Stimulated activated CD4-positive, alpha-beta T cell treated with anti-CD3 and anti-CD28 coated beads, Interleukin-12 subunit alpha, Interleukin-12 subunit beta, amount 100 ng/mL, for 4 hours (primary cell): ENCODE measurements at places on chromosomes 2 and 18.

DNA sequence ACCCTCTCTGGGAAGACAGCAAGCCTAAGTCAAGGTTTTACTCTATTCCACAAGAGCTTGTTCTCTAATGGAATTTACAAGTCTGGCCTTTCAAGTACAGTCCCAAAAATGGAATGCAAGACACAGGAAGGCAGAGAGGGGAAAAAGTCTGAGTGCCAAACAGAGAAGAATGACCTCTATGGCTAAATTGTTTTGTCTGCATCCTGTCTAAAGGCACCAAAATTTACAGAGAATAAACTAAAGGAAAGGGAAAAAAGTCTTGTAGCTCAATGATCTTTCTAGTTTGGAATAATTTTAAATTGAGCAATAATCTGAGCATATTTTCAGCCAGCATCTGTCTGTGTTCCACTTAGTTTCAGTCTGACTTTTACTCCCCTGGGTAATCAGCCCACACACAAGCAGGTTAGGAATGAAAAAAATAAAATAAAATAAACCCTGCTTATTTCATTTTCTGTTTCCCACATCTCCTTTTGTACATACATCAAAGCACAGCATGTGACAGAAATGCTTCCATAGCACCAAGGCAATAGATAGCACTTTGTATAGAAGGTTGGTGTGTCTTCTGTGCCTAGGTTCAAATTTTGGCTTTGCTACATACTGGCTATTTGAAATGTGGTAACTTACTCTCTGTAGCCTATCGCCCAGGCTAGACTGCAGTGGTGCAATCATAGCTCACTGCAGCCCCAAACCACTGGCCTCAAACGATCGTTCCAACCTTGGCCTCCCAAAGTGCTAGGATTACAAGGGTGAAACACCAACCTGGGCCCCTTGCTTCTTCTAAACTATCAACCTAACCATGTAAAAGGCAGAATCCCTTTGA lies 105.1 kb downstream of the SLC8A1 start:
- DNase-seq = no peak

- DNase-seq = no peak
Measured at GRCh38 chr18:37361335-37362157, 204.1 kb downstream of the CELF4 start.

DNA sequence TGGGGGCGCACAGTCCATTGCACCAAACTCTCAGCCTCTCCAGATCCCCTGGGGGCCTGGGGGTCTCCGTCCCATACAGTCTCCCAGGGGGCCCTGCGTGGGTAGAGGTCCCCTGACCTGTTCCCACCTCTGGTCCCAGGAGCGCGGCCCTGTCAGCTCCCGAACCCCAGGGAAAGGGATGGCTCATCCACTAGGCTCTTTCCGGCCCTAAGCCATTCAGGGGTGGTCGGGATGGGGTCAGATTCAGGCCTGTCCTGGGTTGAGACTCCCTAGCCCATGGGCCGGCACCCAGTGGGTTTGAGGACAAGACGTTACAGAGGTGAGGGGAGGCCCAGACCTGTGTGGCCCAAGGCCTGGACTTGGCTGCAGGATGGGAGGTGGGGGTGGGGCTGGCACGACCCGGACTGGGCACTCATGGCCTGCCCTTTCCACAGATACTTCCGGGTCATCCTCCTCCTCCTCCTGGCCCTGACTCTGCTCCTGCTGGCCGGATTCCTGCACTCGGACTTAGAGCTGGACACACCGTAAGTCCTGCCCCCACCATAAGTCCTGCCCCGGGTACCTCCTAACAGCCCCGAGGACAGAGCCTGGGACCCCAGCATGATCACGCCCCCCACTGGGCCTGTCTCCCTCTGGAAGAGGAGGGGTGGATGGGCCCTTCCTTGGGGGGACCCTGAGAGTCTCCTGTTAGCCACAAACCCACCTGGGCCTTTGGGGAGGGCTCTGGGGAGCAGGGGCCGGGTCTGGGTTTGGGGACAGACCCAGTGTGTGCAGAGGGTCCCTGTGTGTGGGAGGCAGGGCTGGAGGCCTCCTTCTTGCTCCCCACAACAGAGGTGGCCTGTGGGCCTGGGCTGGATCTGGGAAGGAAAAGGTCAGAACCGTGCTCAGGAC lies 10.1 kb upstream of the NEU4 start:
- DNase-seq = no peak

DNA sequence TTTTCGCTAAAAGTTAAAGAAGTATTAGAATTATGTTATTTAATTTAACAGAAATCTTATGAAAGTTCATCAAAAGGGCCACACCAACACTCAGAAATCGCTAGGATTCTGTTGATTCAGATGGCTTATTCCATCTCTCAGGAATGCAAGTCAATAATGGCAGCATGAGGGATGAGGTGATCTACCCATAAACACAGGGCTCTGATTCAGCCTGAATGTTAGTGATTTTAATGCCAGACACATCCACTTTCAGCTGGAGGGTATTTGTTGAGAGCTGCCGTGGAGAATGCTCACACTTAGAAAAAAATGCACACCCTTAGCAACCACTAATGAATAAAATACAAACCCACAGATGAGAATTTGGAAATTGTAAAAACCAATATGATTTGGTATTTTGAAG lies 173.3 kb upstream of the ERBB4 start:
- no peak for DNase-seq

DNA sequence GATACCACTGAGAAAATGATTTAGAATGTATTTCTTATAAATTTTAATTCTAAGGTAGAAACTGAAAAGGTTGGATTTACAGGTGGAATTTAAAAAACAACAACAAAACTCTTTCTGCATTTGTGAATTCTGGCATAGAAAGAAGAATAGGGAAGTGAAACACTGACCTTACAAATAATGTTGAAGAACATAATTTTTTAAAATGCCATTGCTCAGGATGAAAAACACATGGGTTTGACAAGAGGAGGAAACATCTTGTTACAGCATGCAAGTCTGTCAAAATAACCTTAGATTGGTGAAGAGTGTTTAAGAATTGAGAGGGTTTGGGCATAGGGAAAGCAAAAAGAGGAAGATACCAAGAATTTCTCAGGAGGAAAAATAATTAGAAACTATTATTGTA lies 184.3 kb downstream of the UBE2E3 start:
- no peak for DNase-seq

- no peak for DNase-seq
Measured at GRCh38 chr2:238847841-238848690, at the start of gene TWIST2. Gene TWIST2 (plus strand): TSS chr2:238848085. CDS start chr2:238848216, 131 bp downstream.

- no peak for DNase-seq
Measured at GRCh38 chr2:133790711-133791110, 222.4 kb upstream of the NCKAP5 start.

DNA sequence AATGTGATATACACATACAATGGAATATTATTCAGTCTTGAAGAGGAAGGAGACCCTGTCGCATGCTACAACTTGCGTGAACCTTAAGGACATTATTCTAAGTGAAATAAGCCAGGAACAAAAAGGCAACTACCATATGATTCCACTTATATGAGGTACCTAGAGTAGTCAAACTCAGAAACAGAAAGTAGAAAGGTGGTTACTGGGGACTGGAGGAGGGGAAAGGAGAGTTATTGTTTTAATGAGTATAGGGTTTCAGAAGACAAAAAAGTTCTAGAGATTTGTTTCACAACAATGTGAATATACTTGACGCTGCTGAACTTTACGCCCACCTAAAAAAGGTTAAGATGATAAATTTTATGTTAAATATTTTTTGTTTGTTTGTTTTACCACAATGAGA lies 47.0 kb downstream of the CXCR4 start:
- DNase-seq = no peak

- DNase-seq = no peak
Measured at GRCh38 chr2:162086904-162087303, 12.9 kb upstream of the DPP4 start.

- DNase-seq = no peak
Measured at GRCh38 chr2:216756435-216756834, 61.1 kb upstream of the IGFBP5 start.

- DNase-seq = peak; percentile 33
Measured at GRCh38 chr2:29011418-29012060, 30.4 kb downstream of the TOGARAM2 start.

- no peak for DNase-seq
Measured at GRCh38 chr2:113240150-113240914, 38.4 kb downstream of the PAX8 start.

DNA sequence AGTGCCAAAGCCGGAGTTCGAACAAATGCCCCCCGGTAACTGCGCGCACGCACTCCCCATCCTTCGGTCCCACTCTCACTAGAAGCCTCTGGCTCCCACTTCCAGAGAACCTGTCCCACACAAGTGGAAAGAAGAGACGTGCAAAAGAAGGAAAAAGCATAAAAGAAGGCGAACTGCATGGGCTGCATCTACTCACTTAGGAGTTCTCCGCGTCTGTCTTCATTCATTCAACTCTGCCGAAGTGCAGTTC lies 312 bp downstream of the NR4A2 start:
- no peak for DNase-seq

DNA sequence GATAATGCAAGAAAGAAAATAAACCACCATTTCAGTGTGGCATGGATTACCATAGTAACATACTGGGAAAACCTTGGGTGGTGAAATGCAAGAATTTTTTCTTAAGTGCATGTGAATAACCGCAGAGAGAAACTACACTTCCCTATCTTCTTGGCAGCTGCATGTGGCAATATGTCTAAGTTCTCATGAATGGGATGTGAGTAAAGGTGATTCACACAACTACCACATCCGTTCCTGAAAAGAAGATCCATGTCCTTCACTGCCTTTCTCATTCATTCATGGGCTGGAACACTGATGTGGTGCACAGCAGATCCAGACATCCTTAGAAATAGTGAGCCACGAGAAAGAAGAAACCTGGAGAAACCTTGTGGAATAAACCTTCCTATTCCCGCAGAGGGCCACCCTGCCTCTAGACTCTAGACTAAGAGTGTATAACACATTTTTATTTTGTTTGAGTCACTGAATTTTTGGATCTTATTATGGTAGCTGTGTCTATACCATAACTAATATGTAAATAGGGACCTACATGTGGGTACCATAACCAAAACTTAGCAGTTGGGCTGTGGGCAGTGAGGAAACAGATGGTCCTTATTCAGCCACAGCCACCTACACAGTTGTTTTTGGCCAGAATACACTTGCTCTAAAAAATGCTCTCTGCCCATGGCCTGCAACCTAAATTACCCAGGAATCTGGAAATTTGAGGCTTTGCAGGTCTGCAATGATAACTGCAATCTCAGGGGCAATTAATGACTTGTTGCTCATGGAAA lies 573.3 kb downstream of the LRP1B start:
- no peak for DNase-seq

GRCh38 chr2:136129601-136130000 lies 11.7 kb upstream of the CXCR4 start:
- no peak for DNase-seq

- DNase-seq = no peak
Measured at GRCh38 chr2:75549401-75550253, 11.1 kb downstream of the EVA1A start.

GRCh38 chr2:88808083-88808482 lies 116.6 kb downstream of the RPIA start:
- DNase-seq = no peak

GRCh38 chr2:105598829-105599698 lies 145.6 kb upstream of the NCK2 start:
- no peak for DNase-seq

DNA sequence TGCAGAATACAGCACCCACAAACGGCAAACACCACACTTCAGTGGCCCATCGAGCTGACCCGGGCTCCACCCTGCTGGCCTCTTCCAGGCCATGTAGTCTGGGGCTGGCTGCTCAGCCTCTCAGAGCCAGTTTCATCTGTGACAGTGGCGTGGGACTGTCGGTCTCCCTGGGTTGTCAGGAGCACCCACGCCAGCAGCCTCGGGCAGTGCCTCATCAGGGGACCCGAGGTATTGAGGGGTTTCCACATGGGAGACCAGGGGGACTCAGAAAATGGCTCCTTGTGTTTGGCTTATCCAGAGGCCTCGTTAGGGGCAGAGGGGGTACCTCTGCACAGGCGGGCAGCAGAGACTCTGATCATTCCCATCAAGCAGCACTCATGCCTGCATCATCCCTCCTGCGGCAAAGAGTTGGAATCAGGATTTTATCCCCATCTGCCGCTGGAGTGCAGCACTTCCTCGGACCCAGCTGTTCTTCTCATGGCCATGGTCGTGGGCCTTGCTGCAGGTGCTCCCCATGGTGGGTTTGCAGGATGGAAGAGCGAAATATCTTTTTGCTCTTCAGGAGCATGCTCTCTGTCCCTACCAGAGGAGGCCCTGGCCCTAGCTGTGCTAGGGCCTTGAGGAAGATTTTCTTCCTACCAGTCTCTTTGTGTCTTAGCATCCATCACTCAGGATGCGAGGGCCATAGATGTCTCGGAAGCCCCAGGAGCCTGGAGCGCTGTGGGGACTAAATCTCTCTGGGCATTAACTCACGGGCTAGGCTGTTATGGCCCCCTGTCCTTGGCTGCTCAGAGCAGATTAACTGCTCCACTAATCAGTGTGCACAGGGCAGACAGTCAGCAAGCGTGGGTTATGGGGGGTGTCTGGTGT lies 100.8 kb downstream of the CLIP4 start:
- DNase-seq = no peak

DNA sequence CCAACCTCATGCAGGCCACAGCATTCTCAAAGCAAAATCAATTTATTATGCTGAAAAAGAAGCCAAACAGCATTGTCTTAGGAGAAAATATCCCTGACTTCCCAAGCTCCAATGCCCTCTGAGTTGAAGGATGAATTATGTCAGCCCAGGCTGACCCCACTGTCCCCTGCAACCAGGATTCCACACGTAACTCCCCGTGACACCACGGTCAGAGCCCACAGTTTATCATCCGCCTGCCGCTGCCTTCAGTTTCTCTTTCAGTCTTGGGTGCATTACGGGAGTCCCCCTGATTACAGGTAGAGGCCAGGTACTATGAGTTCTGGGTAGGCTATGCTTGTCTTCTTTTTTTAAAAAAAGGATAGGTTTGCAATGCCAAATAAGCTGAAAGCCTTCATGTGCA lies 244.2 kb downstream of the MYT1L start:
- no peak for DNase-seq

- DNase-seq = no peak
Measured at GRCh38 chr18:63858456-63858855, 29.0 kb upstream of the SERPINB2 start.

GRCh38 chr18:77254711-77255405 lies 5.2 kb downstream of the GALR1 start:
- DNase-seq = no peak

- no peak for DNase-seq
Measured at GRCh38 chr2:189218236-189218635, 38.7 kb upstream of the COL5A2 start.

DNA sequence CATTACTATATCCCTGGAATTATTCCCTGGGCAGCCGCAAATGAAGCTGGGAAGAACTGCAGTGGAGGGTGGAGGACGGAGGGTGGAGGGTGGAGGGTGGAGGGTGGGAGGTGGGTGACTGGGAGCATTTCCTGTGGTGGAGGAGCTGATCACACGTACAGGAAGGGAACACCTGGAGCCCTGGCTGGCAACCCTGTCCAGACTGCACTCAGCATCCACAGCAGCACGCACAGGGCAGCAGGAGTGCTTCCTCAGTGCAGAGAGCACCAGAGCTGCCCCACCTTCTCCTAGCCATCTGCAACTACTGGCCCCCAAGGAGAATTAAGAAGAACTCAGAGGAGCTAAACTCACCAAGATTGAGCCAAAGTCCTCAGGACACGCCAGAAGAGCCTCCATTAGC lies 249.9 kb downstream of the EIPR1 start:
- DNase-seq = no peak

GRCh38 chr2:106943468-106944200 lies 57.7 kb upstream of the ST6GAL2 start:
- DNase-seq = no peak

GRCh38 chr18:42574871-42575270 lies 540.6 kb downstream of the RIT2 start:
- no peak for DNase-seq
